H9 (cell line): ENCODE measurements at places on chromosomes 2 and 18. TPM values are rescaled to one million over a fixed set of nuclear protein-coding genes. Genes with fewer than 3 reads are reported as not detected.
A peak's percentile ranks its signal among the peaks of the same experiment; 100 is the strongest.

- no peak for DNase-seq
Measured at GRCh38 chr2:9594366-9595054, 36.3 kb downstream of the YWHAQ start.

GRCh38 chr2:129610766-129611165, 368.7 kb upstream of the RAB6C start:
- no peak for DNase-seq

- DNase-seq: peak; percentile 85
Measured at GRCh38 chr18:45722899-45723298, 1.1 kb upstream of the SLC14A1 start.

- no peak for DNase-seq
Measured at GRCh38 chr18:7604361-7604760, 37.2 kb downstream of the PTPRM start.

- no peak for DNase-seq
Measured at GRCh38 chr2:64223055-64223454, 78.8 kb upstream of the PELI1 start.

DNA sequence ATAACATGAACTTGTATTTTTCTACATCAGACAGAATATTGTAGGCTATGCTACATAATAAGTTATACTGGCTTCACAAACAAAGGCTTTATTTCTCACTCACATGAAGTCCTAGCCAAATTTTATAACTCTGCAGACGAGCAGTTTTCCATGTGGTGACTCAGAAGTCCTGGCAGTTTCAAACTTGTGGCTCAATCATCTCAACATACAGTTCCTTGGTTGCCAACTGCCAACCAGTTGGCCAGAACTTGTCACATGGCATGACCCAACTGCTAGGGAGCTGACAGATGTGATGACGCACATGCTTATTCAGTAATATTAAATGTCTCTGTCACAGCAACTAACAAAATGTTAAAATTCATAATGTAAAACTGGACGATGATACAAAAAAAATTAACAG, 63.8 kb upstream of the ZC3H15 start:
- no peak for DNase-seq

DNA sequence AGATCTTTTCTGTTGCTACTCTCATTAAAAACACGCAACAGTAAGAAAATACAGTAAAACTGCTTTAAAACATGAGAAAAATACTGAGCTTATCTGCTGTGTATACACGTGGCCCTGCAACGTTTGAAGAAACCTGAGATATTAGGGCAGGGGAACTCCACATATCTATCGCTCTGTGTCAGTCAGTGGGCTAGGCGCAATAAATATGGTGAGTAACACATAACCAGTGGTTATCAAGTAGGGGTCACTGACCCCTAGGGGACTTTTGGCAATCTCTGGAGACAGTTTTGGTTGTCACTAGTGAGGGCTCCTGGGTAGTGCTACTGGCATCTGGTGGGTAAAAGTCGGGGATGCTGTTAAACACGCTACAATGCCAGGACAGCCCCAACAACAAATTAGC, 14.9 kb downstream of the STAT1 start:
- DNase-seq: no peak

GRCh38 chr2:104254017-104254416, 599.9 kb upstream of the POU3F3 start:
- DNase-seq: peak; percentile 32

GRCh38 chr2:146324951-146325350, 1519.9 kb upstream of the ACVR2A start:
- DNase-seq: no peak

GRCh38 chr2:156537141-156537540, 101.0 kb downstream of the GPD2 start:
- DNase-seq: no peak

- DNase-seq: peak; percentile 76
Measured at GRCh38 chr2:11738589-11739436, 7.6 kb upstream of the LPIN1 start.

DNA sequence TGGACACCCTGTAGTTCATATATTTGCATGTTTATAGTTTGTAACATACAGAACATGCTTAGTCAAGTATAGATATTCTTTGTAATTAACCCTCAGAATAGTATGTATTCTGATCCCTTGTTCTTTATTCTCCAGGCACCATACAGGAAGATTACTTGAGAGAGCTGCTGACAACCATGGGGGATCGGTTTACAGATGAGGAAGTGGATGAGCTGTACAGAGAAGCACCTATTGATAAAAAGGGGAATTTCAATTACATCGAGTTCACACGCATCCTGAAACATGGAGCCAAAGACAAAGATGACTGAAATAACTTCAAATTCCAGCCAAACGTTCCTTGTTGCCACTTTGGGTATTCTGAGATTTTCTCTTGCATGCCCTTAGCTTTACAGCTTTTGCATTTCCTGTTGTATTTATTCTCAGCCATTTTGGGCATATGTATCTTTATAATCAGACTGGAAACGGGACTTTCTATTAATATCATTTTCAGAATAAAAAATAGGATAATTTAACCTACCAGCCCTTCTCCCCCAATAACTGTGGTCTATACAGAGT, 6.2 kb upstream of the MYL12B start:
- no peak for DNase-seq

SIX3 gene
- 0.35 and 0.55 TPM in 2 replicates for total RNA-seq

LDLRAD4 gene
- 1.8 and 3.9 TPM in 2 replicates for total RNA-seq

EFHD1 gene
- total RNA-seq: 2.7 and 2.8 TPM in 2 replicates

CTDSP1 gene
- total RNA-seq: 52.3 and 56.6 TPM in 2 replicates

HRH4 gene
- not detected in 2 replicates for total RNA-seq

C2orf66 gene
- not detected in 2 replicates for total RNA-seq

VIL1 gene
- total RNA-seq: 4.0 and 4.2 TPM in 2 replicates
